ENCODE measurements at places on chromosomes 12 and 14. TPM values are rescaled to one million over a fixed set of nuclear protein-coding genes. Genes with fewer than 3 reads are reported as not detected.

Gene NUMB
- 20.1 TPM for total RNA-seq

Gene IAPP
- not detected for total RNA-seq

Gene PSME2
- total RNA-seq: 100 TPM

Gene KRT77
- not detected for total RNA-seq

Gene GLS2
- not detected for total RNA-seq

Measured in ascending aorta (tissue), 2 donors.